ENCODE measurements at places on chromosomes 6 and 20.

DNA sequence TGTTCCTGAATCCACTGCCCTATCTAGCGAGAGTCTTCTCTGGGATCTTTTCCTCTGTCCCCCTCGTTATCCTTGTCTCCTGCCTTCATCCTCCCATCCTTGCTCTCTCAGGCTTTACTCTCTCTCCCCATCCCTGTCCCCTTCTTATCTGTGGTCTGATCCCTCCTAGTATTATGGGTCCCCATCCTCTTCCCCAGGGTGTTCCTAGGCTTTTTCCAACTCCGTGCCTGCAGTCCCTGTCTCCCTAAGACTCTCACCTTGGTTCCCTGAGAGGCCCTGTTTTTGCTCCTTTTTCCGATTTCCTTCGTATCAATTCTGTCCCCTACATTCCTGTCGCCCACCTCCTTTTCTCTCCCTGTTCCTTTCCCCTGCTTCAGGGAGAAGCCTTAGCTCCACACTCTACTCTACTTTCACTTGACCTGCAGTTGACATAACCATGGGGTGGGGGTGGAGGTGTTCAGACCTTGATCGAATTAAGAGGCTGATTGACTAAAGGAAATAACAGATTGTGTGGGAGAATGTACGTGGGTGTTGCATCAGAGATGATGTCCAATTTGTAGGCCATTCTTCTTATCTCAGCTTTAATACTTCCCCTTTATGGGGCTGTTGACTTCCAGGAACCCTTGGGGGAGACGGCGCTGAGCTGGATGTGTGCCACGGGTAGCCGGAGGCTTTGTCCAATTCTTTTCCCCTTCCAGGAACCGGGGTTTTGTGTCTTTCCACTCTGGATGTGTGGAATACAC lies 905 bp downstream of the PPARD start:
- peaks cover 14% of the 10 kb centered on the region for H3K36me3 ChIP-seq
- no peaks in the 10 kb centered on the region for H3K27me3 ChIP-seq
- H3K4me3 ChIP-seq: peak overlapping the region; percentile 87
- H3K27ac ChIP-seq: peak overlapping the region; percentile 82
- DNase-seq: peak; percentile 20

- H3K27me3 ChIP-seq: peaks cover 1% of the 10 kb centered on the region
- no peak for DNase-seq
- H3K36me3 ChIP-seq: peaks cover 2% of the 10 kb centered on the region
- H3K4me3 ChIP-seq: no peak overlapping the region
- peaks cover 40% of the 10 kb centered on the region for H3K4me1 ChIP-seq
Measured at GRCh38 chr6:139525415-139525814, 151.0 kb upstream of the CITED2 start.

GRCh38 chr6:114430534-114431124 lies 87.8 kb upstream of the HS3ST5 start:
- no peaks in the 10 kb centered on the region for H3K4me1 ChIP-seq
- no peaks in the 10 kb centered on the region for H3K36me3 ChIP-seq
- no peak overlapping the region for H3K27ac ChIP-seq
- no peaks in the 10 kb centered on the region for H3K27me3 ChIP-seq
- no peak overlapping the region for H3K4me3 ChIP-seq

DNA sequence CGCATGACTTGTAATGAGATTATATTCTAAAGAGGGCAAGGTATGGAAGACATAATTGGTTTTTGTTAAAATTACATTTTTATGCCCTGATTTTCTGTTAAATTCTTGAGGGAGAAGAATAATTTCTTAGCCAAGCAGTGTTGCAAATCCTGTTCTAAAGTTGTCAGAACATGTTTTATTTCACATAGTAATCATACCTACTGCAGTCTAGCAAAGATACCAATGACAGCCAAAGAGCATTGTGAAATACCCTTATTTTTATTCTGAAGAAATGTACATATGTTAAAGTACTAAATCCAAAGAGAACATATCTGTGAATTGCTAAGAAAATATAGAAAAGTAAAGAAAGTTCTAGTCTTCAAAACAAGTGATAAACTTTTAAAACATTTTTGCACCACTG lies 39.6 kb upstream of the SMIM8 start:
- no peaks in the 10 kb centered on the region for H3K36me3 ChIP-seq
- DNase-seq: no peak
- H3K27me3 ChIP-seq: peaks cover 4% of the 10 kb centered on the region
- peaks cover 9% of the 10 kb centered on the region for H3K4me1 ChIP-seq
- H3K27ac ChIP-seq: no peak overlapping the region

DNA sequence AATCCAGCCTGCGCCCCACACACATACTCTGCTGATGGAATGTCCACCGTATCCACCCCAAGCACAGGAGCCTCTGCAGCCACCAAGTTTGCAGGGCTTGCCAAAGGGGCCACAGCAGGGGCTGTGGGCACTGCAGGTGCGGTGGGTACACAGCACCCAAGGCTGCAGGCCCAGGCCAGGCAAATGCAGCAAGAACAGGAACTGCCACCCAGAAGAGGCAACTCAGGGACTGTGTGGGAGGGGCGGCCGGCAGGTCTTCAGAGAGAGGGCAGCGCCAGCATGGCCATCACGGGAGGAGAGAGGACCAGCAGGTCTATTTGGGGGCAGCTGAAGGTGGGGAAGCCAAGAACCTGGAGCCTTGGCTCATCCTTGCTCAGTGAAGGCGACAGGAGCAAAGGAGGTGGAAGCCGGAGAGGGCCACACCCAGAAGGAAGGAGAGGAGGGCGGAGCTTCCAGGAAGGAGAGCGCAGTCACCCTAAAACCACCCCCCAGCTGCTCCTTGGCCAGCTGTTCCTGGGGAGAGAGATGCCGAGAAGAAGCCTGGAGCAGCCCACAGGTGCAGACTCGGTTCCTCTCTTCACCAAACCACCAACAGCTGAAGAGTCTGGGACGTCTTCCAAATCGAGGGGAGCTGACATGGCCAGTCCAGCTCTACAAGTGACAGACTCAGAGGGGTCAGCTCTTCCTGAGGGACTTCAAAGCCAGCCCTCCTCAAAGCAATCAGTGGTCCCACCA lies 265.1 kb upstream of the CDYL start:
- no peak overlapping the region for H3K4me3 ChIP-seq
- peaks cover 3% of the 10 kb centered on the region for H3K27me3 ChIP-seq

- H3K4me3 ChIP-seq: no peak overlapping the region
- no peaks in the 10 kb centered on the region for H3K36me3 ChIP-seq
- H3K4me1 ChIP-seq: no peaks in the 10 kb centered on the region
- H3K27ac ChIP-seq: no peak overlapping the region
- DNase-seq: no peak
Measured at GRCh38 chr6:40410821-40411220, 176.3 kb downstream of the LRFN2 start.

- H3K27me3 ChIP-seq: peaks cover 3% of the 10 kb centered on the region
- DNase-seq: no peak
- H3K27ac ChIP-seq: no peak overlapping the region
- no peaks in the 10 kb centered on the region for H3K4me1 ChIP-seq
- no peak overlapping the region for H3K4me3 ChIP-seq
Measured at GRCh38 chr6:48078120-48078519, 32.9 kb downstream of the PTCHD4 start.

GRCh38 chr20:32664012-32664677 lies 9.6 kb downstream of the C20orf203 start:
- DNase-seq: no peak
- H3K4me3 ChIP-seq: no peak overlapping the region
- H3K36me3 ChIP-seq: no peaks in the 10 kb centered on the region
- H3K27ac ChIP-seq: no peak overlapping the region

GRCh38 chr20:18686696-18687095 lies 98.8 kb downstream of the DTD1 start:
- no peaks in the 10 kb centered on the region for H3K4me1 ChIP-seq
- H3K27me3 ChIP-seq: no peaks in the 10 kb centered on the region
- H3K4me3 ChIP-seq: no peak overlapping the region
- no peak overlapping the region for H3K27ac ChIP-seq
- DNase-seq: no peak

- peaks cover 40% of the 10 kb centered on the region for H3K27me3 ChIP-seq
- H3K36me3 ChIP-seq: no peaks in the 10 kb centered on the region
- no peak overlapping the region for H3K27ac ChIP-seq
- DNase-seq: peak; percentile 56
- peaks cover 27% of the 10 kb centered on the region for H3K4me1 ChIP-seq
Measured at GRCh38 chr20:62980970-62981369, 25.8 kb downstream of the BHLHE23 start.

Measured in activated CD4-positive, alpha-beta T cell treated with anti-CD3 and anti-CD28 coated beads for 36 hours (primary cell).